T-helper 9 cell (primary cell): ENCODE measurements at places on chromosomes 7 and 10.

GRCh38 chr10:62121187-62121530, 147.5 kb downstream of the RTKN2 start:
- no peak for DNase-seq

DNA sequence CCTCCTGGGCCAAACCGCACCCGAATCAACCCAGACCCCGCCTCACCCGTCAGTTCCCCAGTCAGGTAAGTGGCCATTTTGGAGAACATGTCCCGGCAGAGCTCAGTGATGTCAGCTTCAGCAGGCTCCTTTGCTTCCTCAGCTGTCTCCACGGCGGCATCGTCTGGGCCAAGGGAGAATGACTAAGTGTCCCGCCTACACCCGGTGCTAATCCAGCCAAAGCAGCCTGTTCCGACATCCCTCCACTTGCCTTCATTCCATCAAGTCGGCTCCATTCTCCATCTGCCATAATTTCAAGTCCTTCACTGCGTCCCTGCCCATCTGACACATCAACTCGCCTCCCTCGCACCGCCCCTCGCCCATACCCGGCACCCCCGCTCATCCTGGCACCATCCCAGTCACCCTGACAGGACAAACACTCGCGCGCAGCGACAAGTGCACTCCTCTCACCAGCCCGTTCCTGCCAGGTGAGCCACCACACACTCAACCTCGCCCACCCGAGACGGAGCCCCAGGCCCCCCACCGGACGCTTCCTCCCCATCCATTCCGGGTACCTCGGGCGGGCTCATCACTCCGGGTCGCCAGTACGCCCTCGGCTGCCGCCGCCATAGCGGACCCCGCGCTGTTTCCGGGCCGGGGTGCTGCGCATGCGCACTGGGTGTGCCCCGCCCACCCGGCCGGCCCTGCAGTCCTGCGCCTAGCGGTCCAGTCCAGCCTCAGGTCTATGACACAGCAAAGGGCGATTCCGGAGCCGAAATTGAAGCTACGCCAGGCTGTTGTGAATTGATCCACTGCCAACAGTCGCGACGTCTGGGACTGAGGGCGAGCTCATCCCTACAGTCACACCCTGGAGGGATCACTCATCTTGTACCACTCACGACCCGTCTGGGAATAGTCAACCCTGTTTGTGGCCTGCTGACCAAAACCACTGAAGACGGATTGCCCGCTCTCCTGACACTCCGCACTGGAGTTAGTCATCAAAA, at the start of gene BLOC1S2:
Gene BLOC1S2, minus strand, starts transcription at position 630 of the 983 bp plus-strand sequence. Its CDS starts 21 bp downstream, at position 609.
- DNase-seq: peak; percentile 78

DNA sequence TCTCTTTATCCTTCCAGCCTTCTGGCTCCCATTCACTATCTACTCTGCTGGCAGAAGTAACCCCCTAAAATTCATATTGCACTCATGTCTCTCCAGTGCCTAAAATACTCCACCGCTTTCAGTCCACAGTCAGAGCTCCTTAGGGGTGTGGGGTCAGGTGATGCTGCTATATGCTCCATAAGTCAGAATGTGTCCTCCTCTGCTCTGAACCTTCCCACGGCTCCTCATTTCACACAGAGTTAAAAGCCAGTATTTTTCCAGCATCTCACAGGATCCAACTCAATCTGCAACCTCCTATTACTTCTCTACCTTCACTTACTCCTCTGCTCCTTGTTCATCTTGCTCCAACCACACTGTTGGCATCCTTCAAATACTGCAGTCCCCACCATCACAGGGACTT, 31.1 kb upstream of the CHCHD3 start:
- no peak for DNase-seq

DNA sequence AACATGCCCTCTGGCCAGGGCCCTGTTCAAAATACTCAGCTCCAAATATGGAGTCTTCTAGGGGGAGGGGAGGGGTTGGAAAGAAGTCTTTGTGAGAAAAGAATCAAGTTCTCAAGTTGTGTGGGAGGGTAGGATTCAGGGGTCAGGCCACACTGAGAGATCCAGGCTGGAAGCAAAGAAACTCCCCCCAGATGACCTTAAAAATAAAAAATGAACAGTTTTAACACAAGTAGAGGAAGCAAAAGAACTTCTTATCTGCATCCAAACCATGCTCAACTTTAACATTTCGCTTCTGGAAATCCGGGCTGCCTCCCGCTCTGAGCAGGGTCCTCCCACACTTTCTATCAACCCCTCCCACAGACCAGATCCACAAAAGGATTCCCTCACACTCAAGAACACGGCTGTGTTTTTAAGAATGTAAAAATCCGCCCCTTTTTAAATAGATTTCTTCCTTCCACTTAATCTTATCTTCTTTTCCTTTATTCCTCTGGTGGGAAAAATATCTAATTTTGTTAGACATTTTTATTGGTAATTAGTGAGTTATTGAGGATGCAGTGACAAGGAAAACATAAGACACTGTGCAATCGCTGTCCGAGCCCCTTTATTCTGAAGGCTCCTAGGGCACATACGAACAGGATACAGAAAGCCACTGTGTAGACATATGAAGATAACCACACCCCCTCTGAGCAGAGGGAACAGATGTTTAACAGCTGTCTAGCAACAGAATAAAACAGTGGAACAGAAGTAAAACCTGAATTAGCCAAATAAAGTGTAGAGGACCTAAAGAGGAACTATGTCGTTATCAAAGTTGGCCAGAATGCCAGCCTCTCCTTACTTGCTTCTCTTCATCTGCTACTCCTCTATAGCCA, 43.8 kb downstream of the CYTH3 start:
- DNase-seq: no peak

GRCh38 chr10:11893749-11894278, 70.7 kb downstream of the PROSER2 start:
- DNase-seq: no peak

GRCh38 chr10:29895456-29895855, 163.9 kb downstream of the JCAD start:
- DNase-seq: no peak

DNA sequence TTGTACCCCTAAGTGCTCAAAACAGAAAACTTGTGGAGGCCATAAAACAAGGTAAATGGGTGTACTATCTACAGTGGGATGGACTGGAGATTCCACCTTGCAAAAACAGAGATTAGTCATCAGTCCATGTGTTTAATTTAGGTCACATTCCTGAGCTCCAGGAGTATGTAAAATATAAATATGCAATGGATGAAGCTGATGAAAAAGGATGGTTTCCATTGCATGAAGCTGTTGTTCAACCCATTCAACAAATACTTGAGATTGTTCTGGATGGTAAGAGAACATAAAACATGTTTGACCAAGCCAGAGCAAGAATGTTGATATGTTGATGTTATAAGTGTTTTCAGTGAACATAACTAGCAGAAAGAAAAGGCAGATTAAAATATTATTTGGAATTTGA, 14.6 kb downstream of the ASB15 start:
- no peak for DNase-seq

- no peak for DNase-seq
Measured at GRCh38 chr7:84399661-84400060, 205.1 kb upstream of the SEMA3A start.

DNA sequence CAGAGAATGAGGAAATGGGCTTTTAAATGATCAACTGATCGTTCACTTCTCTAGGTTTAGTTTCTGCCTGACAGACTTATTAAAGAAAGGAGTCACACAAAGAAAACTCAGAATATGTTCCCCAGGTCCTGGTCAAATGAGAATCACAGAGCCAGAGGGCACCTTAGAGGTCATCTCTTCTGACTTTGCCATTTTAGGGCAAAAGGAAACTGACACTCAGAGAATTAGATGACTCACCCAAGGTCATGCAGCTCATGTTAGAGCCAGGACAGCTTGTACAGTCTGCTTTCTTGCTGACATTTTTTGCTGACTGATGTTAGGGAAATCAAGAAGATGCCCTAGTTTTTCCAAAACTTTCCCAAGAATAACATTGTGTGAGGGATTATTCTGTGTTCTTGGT, 312.7 kb upstream of the SP8 start:
- no peak for DNase-seq

DNA sequence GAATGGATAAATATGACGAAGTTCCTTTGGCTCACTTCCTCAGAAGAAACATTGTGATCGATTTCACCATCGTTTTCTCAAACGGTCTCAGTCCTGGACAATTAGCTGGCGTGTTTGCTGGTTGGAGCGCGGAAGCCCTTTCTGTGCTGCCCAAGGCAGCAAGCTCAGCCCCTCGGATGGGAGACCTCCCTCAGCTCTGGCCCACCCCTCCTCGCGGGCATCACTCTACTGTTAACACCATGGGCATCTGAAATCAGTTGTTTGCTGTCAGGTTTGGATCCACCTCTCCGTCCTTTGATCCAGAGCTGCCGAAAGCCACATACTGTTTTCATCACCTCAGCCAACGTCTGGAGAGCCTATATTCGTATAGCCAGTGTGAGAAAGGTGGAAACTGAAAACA, 68.2 kb downstream of the C10orf143 start:
- no peak for DNase-seq

- DNase-seq: peak; percentile 42
Measured at GRCh38 chr10:119542988-119543813, 682 bp upstream of the RGS10 start.

DNA sequence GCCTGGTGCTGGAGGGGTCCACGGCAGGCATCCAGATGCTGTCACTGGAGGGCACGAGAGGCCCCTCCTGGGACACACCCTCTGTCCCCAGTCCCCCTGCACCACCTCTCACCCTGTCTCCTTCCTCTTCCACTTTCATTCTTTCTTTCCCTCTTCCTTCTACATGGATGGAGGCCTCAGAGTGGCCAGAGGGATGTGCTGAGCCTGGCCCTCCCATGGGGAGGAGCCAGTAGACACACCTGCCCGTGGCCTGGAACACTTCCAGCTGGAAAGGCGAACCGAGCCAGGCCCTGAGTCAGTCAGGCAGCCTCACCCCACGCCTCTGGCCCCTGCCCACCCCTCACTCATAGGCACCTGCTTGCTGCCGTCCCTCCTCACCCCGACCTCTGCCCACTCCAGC, 55.9 kb upstream of the MXI1 start:
- no peak for DNase-seq
